NCI-H1048 (cell line): ENCODE measurements at places on chromosomes 7 and 10.

GRCh38 chr10:7153750-7154149 lies 257.1 kb downstream of the SFMBT2 start:
- DNase-seq = no peak

GRCh38 chr7:5500056-5500776 lies 76.6 kb upstream of the TNRC18 start:
- no peak for DNase-seq

GRCh38 chr10:99612167-99612831 lies 7.9 kb downstream of the SLC25A28 start:
- no peak for DNase-seq

DNA sequence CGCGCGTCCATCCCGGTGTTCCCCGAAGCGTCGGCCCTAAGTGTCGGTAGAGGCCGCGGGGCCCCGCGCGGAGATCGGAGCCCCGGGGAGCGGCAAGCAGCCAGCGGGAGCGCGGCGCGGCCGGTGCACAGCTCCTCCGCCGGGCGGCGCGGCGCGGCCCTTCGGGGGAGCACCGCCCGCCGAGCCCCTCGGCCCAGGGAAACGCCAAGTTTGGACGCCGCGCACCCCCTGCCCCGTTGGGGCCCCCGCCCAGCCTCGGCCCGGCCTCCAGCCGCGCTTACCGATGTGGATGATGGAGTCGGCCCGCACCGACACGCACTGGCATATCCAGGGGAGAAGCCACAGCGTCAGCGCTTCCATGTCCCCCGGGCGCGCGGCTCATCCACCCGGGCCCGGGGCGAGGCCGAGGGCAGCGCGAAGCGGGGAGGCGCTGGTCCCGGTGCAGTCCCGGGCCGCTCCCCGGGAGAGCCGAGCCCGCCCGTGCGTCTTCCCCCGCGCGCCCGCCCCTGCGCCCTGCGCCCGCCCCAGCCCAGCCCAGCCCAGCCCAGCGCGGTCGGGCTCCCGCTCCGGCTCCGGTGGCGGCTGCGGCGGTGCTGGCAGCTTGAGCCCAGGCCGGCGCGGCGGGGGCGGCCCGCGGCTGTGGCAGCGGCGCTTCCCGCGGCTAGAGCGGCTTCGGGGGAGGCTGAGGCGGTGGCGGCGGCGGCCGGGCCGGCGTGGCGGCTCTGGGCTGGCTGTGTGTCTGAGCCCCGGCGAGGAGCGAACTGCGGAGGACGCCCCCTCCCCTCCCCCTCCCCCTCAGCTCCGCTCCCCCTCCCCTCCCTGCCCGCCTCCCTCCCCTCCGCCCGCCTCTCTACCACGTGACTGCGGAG lies at the start of gene GRID1:
GRID1 (minus strand) TSS at position 763 of the 869 bp plus-strand sequence.
- no peak for DNase-seq

DNA sequence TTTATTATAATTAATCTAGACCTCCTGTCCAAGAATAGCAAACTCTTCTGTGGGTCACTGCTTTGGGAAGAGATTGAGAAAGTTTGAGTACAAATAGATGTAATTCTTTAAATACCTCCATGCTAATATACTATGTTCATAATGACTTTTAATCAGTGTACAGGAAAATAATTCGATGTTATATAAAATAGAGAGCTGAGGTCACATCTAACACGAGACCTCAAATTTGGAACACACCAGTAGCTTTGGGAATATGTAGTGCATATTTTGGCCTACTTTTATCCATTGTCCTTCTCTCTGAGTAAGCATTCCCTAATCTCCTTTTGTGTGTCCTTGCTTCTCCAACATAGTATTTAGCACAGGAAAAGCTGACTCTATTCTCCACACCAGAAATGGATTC lies 27.3 kb upstream of the CABCOCO1 start:
- DNase-seq = no peak

DNA sequence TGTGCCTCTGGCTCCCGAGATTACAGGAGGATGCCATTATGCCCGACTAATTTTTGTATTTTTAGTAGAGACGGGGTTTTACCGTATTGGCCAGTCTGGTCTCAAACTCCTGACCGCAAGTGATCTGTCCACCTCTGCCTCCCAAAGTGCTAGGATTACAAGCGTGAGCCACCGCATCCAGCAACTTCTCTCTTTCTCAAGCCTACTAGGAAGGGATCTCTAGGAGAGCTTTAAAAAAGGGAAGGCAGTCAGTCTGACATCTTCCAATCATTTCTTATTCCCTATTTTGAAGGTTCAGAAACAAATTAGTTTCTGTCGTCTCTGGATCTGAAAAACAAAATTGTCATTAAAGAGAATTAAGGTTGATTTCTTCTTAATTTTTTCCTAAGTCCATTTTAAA lies 2.5 kb upstream of the TMEM26 start:
- no peak for DNase-seq

DNA sequence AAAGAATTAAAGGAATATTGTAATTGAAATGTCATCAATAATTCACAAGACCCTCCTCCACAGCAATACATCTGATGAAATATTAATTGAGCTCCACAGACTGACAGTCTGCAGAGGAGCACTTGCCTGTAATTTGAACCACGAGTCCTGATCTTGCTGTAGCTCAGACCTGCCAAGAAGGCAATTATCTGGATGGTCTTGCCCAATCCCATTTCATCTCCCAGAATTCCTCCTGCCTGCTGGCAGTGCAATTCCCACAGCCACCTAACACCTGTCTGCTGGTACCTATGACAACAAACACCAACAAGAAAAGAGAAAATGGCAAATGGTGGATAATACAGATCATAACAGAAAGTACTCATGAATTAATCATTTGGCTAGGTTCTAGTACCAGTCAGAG lies 38.5 kb downstream of the ERCC6 start:
- DNase-seq = no peak

- no peak for DNase-seq
These were observed 27.0 kb upstream of the FZD8 start for GRCh38 chr10:35668865-35669650.
